ENCODE measurements at places on chromosomes 4 and X. TPM values are rescaled to one million over a fixed set of nuclear protein-coding genes. Genes with fewer than 3 reads are reported as not detected.

DNA sequence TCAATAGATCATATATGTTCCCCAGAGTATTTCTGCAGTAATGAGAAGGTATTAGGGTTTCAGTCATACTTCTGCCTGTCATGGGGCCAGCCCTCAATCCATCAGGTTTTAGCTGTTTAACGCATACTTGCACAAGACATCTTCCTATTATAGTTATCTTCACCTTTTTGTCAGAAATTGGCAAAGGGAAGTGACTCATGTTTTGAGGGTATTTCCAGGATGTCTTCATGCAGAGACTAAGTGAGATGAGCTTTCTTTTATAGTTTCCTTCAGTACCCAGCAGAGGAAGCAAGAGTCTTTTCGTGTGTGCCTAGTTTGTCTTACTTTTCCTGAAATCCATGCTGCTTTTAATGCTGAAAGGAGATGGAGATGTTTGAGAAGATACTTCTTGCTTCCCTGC is 9.5 kb downstream of the CSTF2 start:
- DNase-seq, result no peak

GRCh38 chr4:67198727-67199126 is 346.6 kb downstream of the CENPC start:
- DNase-seq, result peak; percentile 52

DNA sequence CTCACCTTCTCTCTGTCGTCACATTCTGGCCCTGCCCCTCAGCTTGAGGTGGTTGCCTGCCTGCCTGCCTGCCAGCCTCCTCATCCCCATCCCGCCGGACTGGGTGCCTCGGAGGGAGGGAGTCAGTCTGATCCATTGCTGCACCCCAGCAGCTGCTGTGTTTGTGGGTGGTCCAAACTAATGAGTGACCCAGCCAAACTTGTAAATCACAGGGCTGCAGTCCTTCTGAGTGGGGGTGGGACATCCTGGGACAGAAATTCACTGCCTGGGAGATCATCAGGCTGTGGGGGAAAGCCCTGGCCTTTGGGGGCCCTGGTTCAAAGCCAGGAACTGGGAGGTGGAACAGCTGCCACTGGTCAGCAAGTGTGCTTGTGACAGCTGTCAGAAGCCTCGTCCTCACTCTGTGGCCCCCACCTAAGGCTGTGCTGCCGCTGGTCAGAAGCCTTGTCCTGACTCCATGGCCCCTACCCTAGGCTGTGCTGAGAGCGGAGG is 5.6 kb downstream of the GPR78 start:
- no peak for DNase-seq

- DNase-seq, result no peak
Measured at GRCh38 chr4:177225605-177226004, 84.1 kb upstream of the NEIL3 start.

Gene GLRA3
- total RNA-seq, result not detected

GRCh38 chrX:39653691-39654090 is 444.1 kb downstream of the BCOR start:
- DNase-seq, result no peak

DNA sequence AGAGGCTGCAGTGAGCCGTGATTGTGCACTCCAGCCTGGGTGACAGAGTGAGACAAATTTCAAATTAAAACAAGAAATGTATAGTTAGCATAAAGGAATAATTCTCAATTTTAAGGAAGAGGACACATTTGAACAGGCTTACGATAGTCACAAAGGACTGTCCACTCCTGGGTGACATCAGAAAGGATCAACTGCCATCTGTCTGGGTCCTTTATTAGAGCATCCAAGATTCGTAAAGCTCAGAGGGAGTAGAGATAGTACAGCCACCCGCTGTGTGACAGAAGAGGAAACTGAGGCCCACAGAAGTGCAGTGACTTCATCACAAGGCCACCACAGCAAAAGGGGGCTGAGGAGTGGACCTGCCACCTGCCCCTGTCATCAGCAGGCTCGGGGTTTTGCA is 149.3 kb upstream of the RBPJ start:
- no peak for DNase-seq

DNA sequence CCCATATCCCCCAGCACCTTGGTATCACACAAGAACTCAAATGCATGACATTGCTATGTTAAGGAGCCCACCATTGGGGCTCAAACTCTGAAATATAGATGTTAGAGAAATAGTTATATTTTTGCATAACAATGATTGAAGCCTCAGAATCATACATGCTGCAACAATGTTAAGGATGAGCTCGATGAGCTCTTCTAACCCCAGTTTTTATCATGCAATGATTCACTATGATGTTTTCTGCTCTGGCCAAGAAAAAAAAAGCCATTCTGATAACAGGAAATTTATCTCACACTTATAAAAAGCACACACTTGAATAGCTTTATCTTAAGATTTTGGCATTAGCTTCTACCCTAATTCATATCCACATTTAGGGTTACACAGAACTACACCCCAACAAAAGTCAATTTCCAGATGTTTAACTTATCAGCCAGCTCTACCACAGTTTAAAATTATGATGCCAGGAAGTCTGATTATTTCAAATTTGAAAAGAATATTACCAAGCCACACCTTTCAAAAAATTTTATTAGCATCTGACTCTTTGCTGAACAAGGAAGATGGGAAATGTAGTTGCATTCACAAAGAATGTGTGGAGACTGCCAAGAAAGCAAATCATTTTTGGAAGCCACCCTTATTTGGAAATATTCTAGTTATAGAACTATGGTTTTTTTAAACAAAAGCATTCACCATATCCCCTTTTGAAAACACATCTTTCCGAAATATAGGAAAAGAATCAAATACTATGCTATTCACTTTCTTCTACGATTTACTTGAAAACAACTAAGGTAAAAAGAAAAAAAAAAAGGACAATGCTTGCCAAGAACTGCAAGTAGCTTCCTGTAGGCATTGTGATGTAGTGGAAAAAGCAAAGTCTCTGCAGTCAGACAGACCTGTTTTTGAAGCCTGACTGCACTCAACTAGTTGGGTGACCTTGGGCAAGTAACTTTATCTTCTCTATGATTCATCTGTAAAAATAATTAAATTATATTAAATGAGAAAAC is 100.8 kb upstream of the PLS3 start:
- DNase-seq, result no peak

DNA sequence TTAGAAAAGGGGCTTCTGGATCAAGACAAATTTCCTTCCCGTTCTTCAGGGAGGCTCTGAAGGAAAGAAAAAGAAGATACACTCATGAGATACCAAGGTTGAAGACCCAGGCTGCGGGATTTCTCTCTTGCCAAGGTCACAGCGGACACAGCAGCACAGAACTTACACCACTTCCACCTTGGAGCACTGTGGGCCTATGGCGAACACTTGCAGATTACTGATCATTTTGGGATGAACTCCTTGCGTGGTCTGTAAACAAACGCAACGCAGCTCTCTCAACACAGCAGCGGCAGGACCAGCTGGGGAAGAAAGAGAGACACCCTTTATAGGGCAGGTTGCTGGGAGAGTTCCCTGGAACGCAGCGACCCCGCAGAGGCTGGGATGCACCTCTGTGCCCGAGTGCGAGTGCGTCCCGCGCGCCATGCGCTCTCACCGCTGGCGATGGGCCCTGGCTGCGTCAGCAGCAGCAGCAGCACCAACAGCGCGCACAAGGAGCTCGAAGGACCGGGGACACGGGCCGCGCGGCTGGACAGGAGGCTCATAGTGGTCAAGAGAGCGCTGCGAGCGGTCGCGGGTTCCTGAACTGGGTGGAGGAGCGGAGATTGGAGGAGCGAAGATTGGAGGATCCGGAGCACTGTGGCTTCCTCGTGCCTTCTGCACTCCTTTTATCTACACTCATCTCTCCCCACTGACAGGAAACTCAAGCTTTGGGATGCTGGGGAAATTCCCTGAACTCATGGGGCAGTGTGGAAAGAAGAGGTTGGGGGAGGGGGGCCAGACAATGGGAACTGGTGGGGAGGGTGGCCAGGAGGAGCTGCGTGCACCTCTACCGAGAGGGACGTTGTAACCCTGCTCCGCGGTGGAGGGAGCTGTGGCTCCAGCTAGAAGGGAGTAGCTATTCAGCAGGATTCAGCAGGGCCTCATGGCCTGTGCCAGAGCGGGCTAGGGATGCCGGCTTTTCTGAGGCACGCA is at the start of gene CXCL5:
CXCL5 (minus strand) TSS at position 638 of the 972 bp plus-strand sequence; CDS start at position 542, 96 bp downstream.
- no peak for DNase-seq

- DNase-seq, result no peak
Measured at GRCh38 chr4:183945741-183946140, 40.6 kb downstream of the STOX2 start.

DNA sequence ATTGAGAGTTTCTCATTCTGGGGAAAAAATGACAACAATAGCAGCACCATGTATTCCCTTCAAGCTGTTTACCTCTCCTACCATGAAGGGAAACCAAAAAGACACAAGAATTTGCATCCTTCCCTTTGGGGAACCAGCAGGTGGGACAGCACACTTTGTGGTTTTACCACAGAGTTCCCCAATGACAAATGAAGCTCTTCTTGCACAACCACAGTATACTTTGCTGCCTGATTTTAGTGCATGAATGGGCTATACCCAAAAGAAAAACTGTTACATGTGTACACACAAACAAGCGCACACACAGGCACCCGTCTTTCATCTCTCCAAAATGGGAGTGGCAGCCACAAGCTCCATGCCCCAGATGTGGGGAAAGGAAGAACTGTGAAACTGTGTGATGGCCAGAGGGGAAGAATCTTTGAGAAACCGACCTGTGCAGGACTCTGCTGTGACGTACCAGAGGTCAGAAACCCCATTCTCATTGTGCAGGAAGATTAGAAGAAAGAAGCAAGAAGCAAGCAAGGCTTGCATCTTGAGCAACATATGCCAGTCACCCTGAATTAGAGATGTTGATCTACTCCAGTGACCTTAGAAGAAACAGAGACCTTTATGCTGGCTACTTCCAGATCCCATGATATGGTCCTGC is 2.7 kb upstream of the MAML3 start:
- DNase-seq, result no peak

DNA sequence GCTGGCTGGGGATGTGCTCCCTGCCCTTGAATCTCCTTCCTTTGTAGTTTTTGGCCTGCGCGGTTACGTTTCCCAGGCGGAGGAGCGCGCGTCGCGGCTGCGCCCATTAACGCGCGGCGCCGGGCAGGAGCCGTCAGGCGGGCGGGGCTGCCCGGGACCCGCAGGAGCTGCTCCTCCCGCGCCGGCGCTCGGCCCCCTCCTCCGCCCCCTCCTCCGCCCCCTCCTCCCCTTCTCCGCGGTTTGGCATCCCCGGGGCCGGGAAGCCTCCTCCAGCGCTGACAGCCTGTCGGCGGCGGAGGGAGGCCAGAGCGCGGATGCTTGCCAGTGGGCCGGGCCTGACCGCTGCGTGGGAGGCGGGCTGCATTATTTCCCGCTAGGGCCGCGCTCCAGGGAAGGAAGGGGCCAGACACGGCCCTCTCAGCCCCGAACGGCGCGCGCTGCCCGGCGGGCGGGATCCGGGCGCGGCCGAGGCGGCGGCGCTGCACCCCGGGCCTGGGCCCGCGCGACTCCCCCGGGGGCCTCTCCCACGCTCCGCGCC is at the start of gene DCLK2:
DCLK2 (plus strand) TSS at position 405 of the 538 bp plus-strand sequence. CDS start 583 bp downstream, outside the sequence.
- DNase-seq, result no peak

GRCh38 chrX:107654872-107655761 is 26.8 kb downstream of the PRPS1 start:
- peak; percentile 22 for DNase-seq

All from HT-29 (cell line).